Heart left ventricle (tissue), 16 donors: ENCODE measurements at places on chromosomes 13 and 19.

GRCh38 chr13:80251403-80251802 lies 89.5 kb downstream of the SPRY2 start:
- no peak for DNase-seq

- DNase-seq, result peak; percentile 68
These were observed 35.7 kb upstream of the MATK start for GRCh38 chr19:3821857-3822364.

DNA sequence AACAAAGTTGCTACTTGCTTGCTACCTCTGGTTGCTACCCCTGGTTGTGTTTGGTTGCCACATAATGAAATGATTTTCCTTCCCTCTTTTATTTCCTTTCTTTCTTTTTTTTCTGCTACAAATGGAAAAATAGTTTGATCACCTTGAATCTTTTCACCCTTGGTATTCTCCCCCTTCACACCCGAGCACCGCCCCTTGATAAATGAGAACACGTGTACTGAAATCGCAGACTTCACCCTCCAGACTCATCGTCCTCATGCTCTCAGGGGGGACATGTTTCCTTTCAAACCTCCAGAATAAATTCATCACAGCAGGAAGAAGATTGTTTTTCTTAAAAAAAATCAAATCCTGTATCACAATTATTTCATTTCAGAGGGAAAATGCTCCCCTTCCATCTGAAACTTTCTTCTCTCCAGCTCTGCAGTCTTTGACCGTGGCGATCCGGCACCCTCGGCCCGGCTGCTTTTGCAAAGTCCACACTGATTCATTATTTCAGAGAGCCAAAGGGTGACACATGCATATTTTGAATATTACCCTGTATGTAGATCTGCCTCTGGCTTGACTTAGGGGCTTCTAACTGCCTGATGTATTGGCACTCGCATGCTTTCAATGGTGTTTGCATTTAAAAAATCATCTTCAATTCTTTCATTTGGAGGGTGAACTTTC lies 222.6 kb upstream of the MAB21L1 start:
- DNase-seq, result no peak

DNA sequence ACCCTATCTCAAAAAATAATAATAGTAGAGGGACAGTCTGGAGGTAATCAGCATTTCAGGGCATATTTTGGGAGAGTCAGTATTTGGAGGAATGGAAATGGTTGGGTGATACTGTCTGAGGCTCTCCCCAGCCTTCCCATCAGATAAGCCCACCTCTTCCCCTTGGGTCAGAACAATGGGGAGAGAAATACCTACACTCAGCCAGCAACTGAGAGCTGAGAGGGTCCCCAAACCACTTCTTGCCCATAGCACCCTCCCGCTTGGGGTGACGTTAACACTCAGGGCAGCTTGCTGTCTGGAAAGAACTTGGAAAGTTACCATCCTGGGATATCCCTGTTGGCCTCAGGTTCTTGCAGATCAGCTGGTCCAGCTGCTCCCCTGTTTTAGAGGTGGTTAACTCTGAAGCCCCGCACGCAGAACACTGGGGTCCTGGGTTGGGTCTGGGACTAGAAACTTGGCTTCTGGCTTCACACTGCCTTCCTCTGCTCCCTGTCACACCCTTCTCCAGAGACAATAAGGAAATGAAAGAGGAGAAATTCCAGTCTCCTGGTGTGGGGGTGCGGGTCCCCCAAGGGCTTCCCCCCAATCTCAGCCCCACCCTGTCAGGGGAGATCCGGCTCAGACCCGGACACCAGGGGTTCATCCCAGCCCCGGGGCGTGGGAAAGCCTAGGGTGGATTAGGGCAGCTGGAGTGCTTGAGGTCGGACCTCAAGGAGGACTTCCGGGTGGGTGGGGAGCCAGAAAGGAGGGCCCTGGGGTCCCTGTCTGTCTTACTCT lies 2.5 kb downstream of the FOXA3 start:
- DNase-seq, result no peak

DNA sequence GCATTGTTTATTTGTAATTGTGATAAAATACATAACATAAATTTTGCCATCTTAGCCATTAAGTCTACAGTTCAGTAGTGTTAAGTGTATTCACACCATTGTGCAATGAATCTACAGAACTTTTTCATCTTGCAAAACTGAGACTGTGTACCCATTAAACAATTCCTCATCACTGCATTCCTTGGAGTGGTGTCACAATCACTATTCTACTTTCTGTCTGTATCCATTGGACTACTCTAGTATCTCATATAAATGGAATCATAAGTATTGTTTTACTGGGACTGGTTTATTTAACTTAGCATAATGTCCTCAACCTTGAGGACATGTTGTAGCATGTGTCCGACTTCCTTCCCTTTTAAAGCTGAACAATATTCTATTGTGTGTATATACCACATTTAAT lies 36.8 kb downstream of the UFM1 start:
- no peak for DNase-seq
